ENCODE measurements at places on chromosomes 5 and 9. TPM values are rescaled to one million over a fixed set of nuclear protein-coding genes. Genes with fewer than 3 reads are reported as not detected.

Gene GCNT4
- 7.9 TPM for total RNA-seq

Gene SH3RF2
- total RNA-seq = 35.1 TPM

Gene SLC23A1
- 19.6 TPM for total RNA-seq

Gene ANKRD18B
- 0.13 TPM for total RNA-seq

Gene CYLC2
- not detected for total RNA-seq

Gene ANKHD1
- total RNA-seq = 70.7 TPM

Gene SLC4A9
- not detected for total RNA-seq

Gene SOX30
- not detected for total RNA-seq

Gene SHISAL2B
- not detected for total RNA-seq

Gene AGXT2
- total RNA-seq = 8.0 TPM

Gene SLCO4C1
- total RNA-seq = 20.5 TPM

Gene C9
- total RNA-seq = 0.47 TPM

Gene RETREG1
- 24.6 TPM for total RNA-seq

Gene CACFD1
- 37.8 TPM for total RNA-seq

Gene SLC38A9
- total RNA-seq = 36.1 TPM

Gene PRLR
- total RNA-seq = 95.8 TPM

Gene ACTBL2
- 0.16 TPM for total RNA-seq

Gene PCDHA2
- total RNA-seq = 3.9 TPM

Gene PLPP7
- not detected for total RNA-seq

Gene DAPK1
- total RNA-seq = 62.3 TPM

Gene SLC6A18
- total RNA-seq = not detected

Gene DNAJA1
- total RNA-seq = 171 TPM

Gene MCTP1
- 8.7 TPM for total RNA-seq

Gene EIF4EBP3
- total RNA-seq = 2.7 TPM

Gene TPPP
- total RNA-seq = 2.0 TPM

Gene SPINK7
- not detected for total RNA-seq

Gene TPM2
- 98.7 TPM for total RNA-seq

Gene LARP1
- 75.0 TPM for total RNA-seq

Gene PTPDC1
- 7.2 TPM for total RNA-seq

Gene SLC6A19
- total RNA-seq = 5.2 TPM

Gene TEX48
- total RNA-seq = not detected

Gene PCDHGA8
- 1.5 TPM for total RNA-seq

Gene ROPN1L
- 0.28 TPM for total RNA-seq

Gene ZNF883
- total RNA-seq = 2.8 TPM

Gene PCDHA12
- 18.7 TPM for total RNA-seq

Gene SYK
- total RNA-seq = 4.9 TPM

Gene DMRTA1
- total RNA-seq = 1.6 TPM

Gene ACSL6
- 2.4 TPM for total RNA-seq

Gene LPAR1
- total RNA-seq = 36.8 TPM

Gene CCDC152
- 1.8 TPM for total RNA-seq

Gene LURAP1L
- total RNA-seq = 40.2 TPM
